ENCODE measurements at places on chromosomes 3 and 15. TPM values are rescaled to one million over a fixed set of nuclear protein-coding genes. Genes with fewer than 3 reads are reported as not detected.

DNA sequence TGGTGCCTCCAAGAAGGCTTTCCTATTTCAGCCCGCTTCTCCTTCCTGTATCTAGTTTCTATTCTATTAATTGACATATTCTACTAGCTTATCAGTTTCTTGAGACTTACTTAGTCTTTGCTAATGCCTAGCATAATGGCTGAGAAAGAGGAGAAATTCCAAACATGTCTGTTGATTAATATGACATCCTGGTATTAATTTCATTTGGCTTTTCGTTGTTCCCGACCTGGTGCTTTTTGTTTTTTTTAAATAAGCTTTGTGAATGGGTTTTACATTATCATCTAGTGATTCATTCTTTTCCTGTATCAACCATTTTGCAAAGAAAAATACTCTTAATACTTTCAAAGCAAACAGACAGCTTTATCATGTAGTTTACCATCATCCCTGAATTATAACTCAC, 13.1 kb downstream of the WDR53 start:
- no peak for DNase-seq

DNA sequence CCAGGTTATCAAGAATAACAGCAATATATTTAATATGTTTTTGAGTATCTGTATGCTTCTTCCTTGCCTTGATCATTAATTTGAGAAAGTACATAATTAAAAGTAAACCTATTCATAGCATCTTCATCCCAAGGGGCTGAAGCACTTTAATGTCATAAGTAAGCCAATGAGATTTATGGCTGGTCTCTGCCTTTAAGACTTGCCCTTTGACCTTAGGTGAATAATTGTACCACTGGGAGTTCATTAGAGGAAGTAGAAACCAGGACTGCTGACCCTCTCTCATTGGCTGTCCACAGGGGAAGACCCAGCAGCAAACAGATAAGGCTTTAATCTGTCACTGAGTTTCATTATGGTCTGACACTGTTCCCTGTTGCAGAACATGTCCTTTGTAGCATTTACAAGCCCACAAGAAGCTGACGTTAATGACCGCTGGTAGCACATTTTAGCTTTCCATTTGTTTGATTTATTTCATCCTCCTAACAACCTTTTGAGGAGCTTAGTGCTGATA, 16.3 kb upstream of the ERC2 start:
- DNase-seq, result peak; percentile 37

DNA sequence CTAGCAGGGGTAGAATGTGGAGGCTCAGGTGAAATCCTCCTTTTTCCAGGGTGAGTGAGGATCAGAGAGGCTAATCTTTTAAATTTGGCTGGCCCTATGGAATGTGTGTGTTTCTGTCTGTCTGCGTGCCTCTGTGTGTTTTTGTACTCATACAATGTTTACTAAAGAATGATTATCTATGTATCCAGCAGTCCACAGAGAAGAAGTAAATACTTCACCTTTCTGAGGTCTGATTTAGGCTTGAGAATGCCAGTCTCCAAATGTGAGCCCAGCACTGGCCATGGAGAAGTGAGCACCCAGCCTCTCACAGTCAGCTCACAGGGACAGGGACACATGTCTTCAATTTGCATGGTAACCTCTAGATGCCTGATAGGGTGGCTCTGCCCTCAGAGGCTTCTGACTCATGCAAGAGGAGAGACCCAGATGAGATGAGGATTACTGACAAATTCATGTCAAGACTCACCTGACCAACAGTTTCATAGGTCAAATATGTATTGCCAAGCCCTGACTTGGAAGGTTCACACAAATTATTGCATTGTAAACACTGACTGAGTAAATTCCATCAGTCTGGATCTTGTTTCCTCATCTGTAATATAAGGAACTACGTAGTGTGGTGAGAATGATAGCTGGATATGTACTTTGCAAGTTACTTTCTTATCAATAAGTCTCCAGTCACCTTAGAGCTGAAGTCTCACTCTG, 31.0 kb downstream of the ENTPD3 start:
- no peak for DNase-seq

DNA sequence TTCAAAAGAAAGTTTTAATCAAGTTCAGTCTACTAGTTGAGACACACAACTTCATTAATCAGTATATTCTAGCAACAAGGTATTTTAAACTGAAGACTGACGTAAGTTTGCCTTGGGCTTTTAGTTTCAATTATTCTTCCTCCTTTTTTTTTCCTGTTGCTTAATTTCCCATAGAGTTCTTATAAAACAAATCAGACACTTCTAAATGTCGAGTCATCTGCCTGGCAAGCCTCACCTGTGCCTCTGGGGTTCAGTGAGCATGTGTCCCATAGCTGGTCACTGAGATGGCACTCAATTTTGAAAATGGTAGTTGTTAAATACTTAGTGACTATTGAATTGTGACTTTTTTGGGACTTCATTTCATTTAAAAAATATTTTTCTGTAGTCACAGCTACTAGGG, 27.4 kb downstream of the NKIRAS1 start:
- no peak for DNase-seq

DNA sequence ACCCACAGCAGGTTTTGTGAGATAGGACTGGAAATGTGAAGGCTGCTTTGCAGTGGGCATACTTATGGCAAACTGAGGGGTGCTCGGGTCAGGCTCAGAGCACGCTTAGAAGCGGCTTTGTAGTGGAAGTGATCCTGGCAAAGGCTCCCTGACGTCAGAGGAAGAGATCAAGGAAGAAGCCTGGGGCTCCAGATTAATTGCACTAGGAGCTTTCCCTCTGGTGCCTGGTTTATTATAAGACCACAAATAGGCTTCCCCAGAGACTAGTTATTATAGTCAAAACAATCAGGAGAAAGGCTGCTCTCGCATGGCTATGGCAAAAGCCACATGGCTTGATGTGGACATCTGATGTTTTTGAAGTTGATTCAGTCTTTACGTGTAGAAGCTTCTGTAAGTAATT, 515.1 kb downstream of the GABRG3 start:
- DNase-seq, result no peak

- DNase-seq, result no peak
Measured at GRCh38 chr15:55254916-55255679, 34.5 kb downstream of the RAB27A start.

GRCh38 chr3:151197228-151197627, 5.8 kb downstream of the GPR171 start:
- DNase-seq, result no peak

- no peak for DNase-seq
Measured at GRCh38 chr15:71048913-71049675, 66.2 kb upstream of the THSD4 start.

DNA sequence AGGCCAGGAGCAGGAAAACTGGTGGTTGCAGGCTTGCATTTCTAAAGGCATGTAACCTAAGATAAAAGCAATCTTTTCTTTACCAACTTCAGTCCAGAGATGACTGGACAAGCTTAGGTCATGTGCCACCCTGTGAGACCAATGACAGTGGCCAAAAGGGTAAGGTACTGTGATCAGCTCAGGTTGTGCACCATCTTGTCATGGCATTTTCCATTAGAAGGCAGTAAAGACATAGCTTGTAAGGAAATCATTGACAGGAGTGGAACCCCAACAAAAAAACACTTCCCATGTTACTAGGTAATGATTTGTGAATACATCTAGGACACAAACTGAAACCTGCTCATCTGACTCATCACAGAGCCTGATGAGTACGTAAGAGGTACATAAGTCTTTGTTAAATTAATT, 35.2 kb downstream of the SSR3 start:
- no peak for DNase-seq

DNA sequence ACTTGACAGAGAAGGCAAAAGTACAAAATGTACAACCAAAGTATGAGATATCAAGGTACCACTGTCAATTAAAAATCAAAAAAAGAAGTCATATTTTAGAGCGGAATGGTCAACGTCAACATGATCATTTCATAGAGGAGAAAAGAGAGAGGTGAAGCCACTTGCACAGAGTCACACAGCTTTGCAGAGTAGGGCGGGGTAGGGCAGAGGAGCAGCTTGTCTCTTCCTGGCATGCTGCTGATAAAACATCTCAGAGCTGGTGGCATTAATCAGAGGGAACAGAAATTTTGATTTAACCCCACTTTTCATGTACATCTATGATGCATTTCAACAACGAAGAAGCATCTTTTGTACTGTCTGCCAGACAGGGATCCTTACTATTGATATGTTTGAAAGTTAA, 5.2 kb upstream of the IGF1R start:
- no peak for DNase-seq

DNA sequence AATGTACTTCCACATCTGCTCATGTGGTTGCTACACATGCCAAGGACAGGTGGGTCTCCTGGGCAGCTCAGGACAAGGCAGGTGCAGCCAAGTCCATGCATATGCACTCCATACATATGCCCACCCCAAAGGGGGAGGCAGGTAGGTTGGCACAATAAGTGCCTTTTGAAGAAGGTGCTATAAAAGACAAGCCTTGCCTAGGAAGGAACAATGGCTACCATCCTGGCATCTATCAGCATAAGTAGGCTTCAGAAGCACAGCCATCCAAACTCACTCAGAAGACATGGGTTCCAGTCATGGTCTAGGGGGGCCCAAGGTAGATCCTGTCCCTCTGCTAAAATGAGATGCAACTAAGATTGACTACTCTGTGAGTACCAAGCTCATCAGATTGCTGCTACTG, 34.6 kb downstream of the NBEAL2 start:
- no peak for DNase-seq

DNA sequence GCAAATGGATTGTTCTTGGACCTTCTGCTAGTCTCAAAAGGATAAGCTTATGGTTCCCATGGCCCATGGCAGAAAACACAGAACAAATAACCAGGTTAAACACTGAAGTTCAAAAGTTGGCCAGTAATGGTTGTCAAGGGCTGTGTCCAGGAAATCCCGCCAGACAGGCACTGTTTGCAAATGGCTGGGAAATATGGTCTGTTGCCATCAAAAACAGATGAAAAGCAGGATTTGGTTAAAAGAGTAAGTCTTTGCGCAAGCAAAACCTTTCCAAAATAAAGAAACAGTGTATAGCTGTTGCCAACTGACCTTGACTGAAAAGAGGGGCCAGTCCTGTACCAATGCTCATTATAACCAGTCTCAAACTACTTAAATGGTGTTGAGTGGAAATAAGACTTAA, 58.6 kb downstream of the WWTR1 start:
- no peak for DNase-seq

GRCh38 chr3:53457068-53457467, 37.3 kb upstream of the CACNA1D start:
- no peak for DNase-seq

GRCh38 chr3:58530354-58530865, 6.6 kb downstream of the ACOX2 start:
- no peak for DNase-seq

GRCh38 chr15:50128266-50128665, 9.2 kb upstream of the ATP8B4 start:
- DNase-seq, result no peak

GRCh38 chr15:64185146-64185911, 22.5 kb upstream of the PPIB start:
- DNase-seq, result no peak

GRCh38 chr15:50330921-50331320, 24.1 kb downstream of the GABPB1 start:
- DNase-seq, result no peak

- no peak for DNase-seq
Measured at GRCh38 chr15:41975669-41976068, 3.3 kb upstream of the EHD4 start.

- DNase-seq, result no peak
Measured at GRCh38 chr3:71601811-71602210, 18.3 kb upstream of the FOXP1 start.

GRCh38 chr15:75230551-75231371, 27.4 kb upstream of the GOLGA6C start:
- DNase-seq, result no peak

- DNase-seq, result no peak
Measured at GRCh38 chr3:13198264-13198879, 125.1 kb upstream of the IQSEC1 start.

DNA sequence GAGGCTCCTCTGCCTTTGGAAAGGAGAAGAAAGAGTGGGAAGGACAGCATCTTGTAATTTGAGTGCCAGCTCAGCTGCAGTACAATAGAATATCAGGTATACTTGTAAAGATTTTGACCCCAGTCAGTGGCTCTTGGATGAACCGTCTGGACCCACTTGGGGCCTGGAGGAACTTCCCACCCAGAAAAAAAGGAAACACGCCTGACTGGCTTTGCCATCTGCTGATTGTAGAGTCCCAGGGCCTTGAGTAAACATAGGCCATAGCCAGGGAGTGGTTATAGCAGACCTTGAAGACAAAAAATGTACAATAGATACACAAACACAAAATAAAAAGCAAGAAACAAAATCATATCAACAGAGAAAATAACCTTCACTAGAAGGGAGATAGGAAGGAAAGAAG, 112.1 kb downstream of the GOLIM4 start:
- no peak for DNase-seq

DNA sequence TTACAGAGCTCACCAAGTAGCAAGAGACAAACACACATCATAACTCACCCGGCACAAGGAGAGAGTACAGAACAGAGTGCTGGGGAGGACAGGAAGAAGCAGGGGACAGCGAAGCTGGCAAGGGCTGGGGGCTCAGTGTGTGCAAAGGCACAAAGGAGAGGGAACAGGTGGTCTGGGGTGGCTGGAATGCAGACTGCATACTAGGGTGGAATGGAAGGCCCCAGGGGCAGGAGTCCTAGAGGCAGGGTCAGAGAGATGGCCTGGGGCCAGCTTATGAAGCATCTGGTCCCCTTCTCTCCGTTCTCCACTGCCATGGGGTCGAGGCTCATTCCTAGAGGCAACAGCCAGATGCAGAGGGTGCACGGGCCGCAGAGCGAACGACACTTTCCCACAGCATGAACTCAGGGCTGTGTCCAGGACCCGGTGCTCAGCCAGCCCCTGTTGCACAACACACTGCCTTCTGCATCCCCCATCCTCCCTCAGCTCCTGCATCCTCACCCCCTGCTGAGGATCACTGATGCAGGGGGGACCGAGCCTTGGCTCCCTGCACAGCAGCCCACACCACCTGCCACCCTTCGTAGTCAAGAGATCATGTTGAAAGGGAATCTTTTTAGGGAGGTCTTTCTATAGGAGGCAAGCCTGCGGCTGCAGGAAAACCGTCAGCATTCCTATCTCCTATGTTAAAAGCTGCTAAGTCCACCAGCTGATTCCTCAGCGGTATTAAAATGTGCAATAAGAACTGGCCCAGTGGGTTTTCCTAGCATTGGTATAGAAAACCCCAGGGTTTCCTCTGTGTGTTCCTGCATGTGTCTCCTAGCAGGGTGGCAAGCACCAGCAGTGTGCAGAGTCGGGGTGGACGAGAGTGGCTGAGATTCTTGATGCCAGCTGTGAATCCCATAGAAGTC, 293.5 kb downstream of the UACA start:
- DNase-seq, result no peak

- no peak for DNase-seq
Measured at GRCh38 chr3:101158374-101158773, 162.0 kb downstream of the IMPG2 start.

Gene RFC4
- polyA plus RNA-seq, result 11.1 TPM

Gene MAPK6
- 6.5 TPM for polyA plus RNA-seq

Gene CGNL1
- 62.0 TPM for polyA plus RNA-seq

Gene BNC1
- polyA plus RNA-seq, result not detected

Gene KLHL25
- 5.3 TPM for polyA plus RNA-seq

Gene ACVR2B
- polyA plus RNA-seq, result 1.2 TPM

Gene DALRD3
- 41.6 TPM for polyA plus RNA-seq

Gene ARGFX
- polyA plus RNA-seq, result not detected

Gene LYZL4
- not detected for polyA plus RNA-seq
